ENCODE measurements at places on chromosomes 3 and 15.

- no peak for DNase-seq
These were observed 103.9 kb downstream of the SUCLG2 start for GRCh38 chr3:67550541-67550940.

- no peak for DNase-seq
These were observed 140.9 kb upstream of the IQSEC1 start for GRCh38 chr3:13213911-13214846.

DNA sequence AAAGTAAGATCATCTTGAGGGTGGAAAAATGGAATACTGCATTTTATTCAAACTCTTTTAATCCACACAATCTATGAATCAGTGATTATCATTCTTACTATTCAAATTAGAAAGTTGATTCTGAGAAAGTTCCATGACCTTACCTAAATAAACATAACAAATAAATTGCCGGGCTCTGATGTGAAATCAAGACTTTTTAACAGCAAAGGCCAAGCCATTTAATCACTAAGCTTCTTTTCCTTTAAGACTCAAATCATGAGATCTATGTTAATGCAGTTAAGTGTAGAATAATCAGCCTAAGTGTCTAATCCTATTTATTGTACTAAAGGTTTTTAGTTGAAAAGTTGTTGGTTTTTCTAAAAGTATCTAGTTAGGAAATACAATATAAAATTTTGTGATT lies 857.0 kb downstream of the SI start:
- no peak for DNase-seq

DNA sequence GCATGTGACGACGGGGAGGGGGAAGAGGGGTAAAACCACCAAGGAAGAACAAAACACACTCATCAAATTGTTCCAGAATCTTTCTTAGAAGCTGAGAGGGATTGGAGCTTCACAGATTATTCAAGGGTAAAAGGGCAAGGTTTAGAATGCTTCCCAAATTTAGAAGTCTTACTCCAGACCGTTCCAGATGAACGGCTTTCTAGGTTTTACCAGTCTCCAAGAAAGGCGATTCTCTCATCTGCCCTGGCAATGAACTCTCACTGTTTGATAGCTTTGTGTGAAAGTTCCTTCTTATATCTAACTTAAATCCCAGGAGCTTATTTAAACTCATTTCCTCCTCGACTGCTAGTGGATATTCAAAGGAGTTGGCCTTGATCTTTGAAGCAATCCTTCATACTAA lies 124.3 kb upstream of the PRICKLE2 start:
- no peak for DNase-seq
